IMR-90 (cell line): ENCODE measurements at places on chromosomes 13 and 19. TPM values are rescaled to one million over a fixed set of nuclear protein-coding genes. Genes with fewer than 3 reads are reported as not detected.

SDHAF1 gene
- total RNA-seq, result 4.8 and 5.0 TPM in 2 replicates

NDUFS7 gene
- total RNA-seq, result 60.8 and 64.7 TPM in 2 replicates

CCNA1 gene
- total RNA-seq, result not detected in 2 replicates

KLK14 gene
- not detected in 2 replicates for total RNA-seq

SBK2 gene
- not detected in 2 replicates for total RNA-seq
